ENCODE measurements at places on chromosomes 7 and 10. TPM values are rescaled to one million over a fixed set of nuclear protein-coding genes. Genes with fewer than 3 reads are reported as not detected.

Gene PKD2L1
- 0.05 TPM for total RNA-seq

Gene UPK3B
- 17.9 TPM for total RNA-seq

Gene STAMBPL1
- 30.0 TPM for total RNA-seq

Gene BLVRA
- 68.8 TPM for total RNA-seq

Gene FAM25A
- total RNA-seq = 0.52 TPM

Gene TDRD1
- not detected for total RNA-seq

Gene ANKRD1
- total RNA-seq = 43.9 TPM

Gene VSIR
- 32.7 TPM for total RNA-seq

Gene NKX2-3
- total RNA-seq = not detected

Gene MYPN
- 2.8 TPM for total RNA-seq

Gene LEP
- total RNA-seq = not detected

Gene CFAP70
- 0.18 TPM for total RNA-seq

Gene ZNF487
- total RNA-seq = 6.3 TPM

Gene NEUROD6
- total RNA-seq = not detected

All from A549 treated with Hydrocortisone at 1 μM for 4 hours (cell line).